ENCODE measurements at places on chromosomes 5 and 9.

DNA sequence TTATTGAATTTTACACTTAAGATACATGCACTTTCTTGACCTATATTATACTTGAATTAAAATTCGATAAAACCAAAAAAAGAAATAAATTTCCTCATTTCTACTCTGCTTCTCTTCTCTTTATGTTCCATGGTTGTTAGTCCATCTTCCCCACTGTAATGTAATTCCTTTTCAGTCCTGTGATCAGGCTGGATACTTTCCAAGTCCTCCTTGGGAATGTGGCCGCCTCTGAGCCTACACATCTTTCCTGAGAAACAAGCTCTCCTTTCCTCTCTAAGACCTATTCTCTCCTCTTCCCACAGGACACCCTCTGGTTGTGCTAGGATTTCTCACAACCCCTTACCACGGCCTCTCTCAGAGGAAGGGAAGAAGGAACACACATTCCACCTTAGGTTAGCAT is 285.1 kb downstream of the DNAH5 start:
- DNase-seq: no peak

- DNase-seq: peak; percentile 41
Observed at GRCh38 chr5:137752905-137753690, 1.1 kb downstream of the HNRNPA0 start.

- no peak for DNase-seq
Observed at GRCh38 chr9:38453835-38454234, 29.6 kb upstream of the IGFBPL1 start.

DNA sequence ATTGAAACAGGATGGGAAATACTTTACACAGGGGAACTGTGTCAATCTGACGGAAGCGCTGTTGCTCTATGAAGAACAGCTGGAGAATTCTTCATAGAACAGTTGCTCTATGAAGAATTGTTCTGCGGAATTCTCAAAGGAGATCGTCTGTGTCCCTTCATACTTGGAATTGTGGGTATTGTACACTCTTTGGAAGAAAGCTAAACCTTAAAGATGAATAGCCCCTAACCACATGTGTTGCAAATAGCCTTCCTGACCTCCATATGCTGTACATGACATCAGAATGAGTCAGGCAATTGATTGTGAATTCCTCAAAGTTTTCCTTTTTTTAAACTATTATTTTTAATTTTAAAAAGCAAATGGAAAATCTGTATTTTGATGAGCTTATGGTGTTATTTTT is 15.6 kb downstream of the NIM1K start:
- no peak for DNase-seq

- DNase-seq: no peak
Observed at GRCh38 chr5:82816926-82817325, 260.3 kb downstream of the TMEM167A start.

GRCh38 chr5:6730807-6731206 is 17.6 kb downstream of the TENT4A start:
- DNase-seq: no peak

DNA sequence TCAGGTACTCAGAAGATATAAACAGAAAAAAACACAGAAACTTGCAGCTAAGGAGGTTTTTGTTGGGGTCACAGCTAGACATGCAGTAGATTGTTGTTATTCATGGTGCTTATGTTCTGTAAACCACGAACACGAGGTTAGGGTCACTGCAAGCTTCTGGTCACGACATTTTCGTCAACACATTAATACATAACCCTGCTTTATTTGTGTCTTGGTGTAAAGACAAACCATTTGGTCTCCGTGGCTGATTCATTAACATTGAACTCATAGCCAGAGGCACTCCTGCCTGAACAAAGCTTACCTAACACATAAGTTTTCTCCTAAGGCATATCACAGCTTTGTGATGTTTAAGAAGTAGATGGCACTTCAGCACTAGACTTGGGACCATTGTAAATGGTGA is 16.9 kb downstream of the TEK start:
- no peak for DNase-seq

GRCh38 chr9:112380825-112381221 is 915 bp downstream of the HSDL2 start:
- DNase-seq: no peak

All from HL-60 (cell line).